ENCODE measurements at places on chromosomes 3 and 15.

DNA sequence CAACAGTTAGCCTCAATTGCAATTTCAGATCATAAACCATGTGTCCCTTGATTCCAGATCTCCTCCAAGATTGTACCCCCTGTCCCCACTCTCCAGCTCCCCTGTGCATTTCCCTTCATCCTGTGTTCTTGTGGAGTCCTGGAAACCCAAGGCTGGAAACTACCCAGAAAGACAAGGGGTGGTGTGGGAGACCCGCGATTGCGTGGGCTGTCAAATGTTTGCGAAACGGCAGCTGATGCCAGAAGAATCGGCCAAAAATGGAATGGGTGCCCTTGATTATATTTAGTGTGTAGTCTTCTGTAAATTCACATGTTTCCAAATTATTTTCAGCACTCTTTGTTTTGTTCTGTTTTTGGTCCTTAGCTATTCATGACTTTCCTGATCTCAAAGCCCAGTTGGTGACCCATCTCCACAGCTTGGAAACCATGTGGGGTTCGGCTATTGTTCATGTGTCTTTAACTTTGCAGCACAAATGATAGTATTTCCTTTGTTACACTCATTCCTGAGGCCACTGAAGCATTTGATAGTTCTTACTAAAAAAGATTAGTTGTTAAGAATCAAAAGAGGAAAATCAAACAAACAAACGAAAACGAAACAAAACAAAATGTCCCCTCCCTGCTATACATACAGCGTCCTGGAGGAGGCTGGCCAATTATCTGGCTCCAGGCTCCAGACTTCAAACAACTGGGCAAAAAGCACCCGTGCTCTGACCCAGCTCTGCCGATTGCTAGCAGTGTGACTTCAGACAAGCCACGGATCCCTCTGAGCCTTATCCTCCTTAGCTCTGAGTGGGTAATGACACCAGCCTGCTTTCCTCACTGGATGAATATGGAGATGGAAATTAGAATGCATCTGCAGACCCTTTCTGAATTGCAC is 120.9 kb downstream of the CACNA2D3 start:
- no peak for DNase-seq

DNA sequence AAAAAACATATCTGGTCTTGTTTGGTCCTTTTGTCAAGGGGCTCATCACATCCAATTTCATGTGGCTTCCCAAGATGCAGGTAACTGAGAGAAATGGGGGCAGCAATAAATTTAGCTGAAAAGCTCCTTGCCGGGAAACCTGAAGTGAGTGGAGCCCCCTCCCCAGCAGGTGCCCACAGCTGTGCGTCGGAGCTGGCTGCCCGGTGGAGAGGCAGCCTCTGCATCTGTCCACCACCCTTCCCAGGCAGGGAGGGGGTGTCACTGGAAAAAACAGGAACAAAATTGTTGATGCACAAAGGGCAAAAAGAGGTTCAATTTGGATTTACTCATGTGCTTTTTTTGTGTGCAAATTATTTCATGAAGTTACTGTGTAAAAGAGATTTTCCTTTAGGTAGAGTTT is 249.4 kb upstream of the LYSMD4 start:
- DNase-seq, result no peak

DNA sequence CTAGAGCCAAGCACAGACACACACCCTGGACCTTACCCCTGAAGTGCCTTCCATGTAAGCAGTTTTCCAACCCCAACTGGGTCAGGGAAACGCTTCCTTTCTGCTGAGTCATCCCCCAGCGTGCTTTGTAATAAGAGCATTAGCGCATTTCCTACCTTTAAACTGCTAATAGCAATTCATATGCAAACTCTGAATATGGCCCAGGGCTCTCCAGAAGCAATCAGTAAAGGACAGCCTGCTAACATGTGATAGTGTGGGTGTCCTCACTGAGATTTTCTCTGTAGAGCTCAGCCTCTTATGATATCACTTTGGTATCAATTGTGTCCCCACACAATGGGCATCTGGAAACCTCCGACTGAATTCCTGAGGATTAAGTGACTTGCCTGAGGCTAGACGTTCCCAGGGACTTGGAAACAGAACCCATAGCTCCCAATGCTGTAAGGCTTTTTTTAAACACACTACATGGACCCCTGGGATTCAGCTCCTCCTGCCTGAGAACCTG is 5.6 kb downstream of the GABRB3 start:
- peak; percentile 89 for DNase-seq

- DNase-seq, result no peak
Observed at GRCh38 chr3:186166491-186167288, 57.8 kb upstream of the ETV5 start.

- DNase-seq, result no peak
Observed at GRCh38 chr3:99419116-99419515, 219.3 kb upstream of the COL8A1 start.

DNA sequence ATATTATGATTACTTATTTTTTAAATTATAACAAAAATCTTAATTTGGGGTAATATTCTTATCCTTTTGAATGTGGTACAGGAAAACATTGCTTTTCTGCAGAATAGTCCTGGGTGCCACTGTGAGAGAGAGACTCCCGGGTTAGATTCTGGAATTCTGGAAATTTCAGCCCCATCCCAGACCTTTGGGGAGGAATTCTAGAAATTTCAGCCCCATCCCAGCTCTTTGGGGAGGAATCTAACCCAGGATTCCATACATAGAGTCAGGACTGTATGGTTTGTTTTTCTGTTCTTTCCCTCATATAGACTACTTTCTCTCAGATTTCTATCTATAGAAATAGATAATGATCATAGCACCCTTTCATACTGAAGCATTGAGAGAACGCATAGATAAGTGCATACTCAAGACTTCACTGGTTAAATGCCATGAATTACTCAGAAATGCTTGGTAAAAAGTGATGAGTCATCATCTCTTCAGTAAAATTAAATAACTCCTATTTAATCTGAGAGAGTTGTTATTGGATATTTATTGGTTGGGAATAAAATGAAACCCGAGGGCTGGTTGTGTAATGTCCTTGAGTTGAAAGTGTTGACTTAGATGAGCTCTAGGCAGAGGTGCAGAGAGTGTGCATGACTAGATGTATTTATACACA is 8.3 kb downstream of the EIF2AK4 start:
- DNase-seq, result no peak

DNA sequence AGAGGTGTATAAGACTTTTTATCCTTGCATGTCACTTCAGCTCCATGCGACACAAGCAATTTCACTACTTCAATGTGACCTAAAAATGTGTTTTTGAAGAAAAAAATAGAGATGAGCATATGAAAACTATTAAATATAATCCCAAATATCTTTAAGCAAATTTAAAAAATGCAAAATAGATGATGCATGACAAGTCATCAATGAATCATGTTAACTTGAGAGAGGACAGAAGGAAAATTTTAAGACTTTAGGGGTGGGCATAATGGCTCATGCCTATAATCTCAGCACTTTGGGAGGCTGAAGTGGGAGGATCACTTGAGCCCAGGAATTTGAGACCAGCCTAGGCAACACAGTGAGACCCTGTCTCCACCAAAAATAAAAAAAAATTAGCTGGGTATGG is 73.3 kb downstream of the ANKRD28 start:
- DNase-seq, result no peak

- DNase-seq, result peak; percentile 66
Observed at GRCh38 chr3:31960793-31961431, 20.1 kb downstream of the OSBPL10 start.

- peak; percentile 35 for DNase-seq
Observed at GRCh38 chr15:68433551-68433950, 1.6 kb upstream of the ITGA11 start.

GRCh38 chr3:123340336-123340735 is 108.6 kb downstream of the ADCY5 start:
- peak; percentile 13 for DNase-seq

DNA sequence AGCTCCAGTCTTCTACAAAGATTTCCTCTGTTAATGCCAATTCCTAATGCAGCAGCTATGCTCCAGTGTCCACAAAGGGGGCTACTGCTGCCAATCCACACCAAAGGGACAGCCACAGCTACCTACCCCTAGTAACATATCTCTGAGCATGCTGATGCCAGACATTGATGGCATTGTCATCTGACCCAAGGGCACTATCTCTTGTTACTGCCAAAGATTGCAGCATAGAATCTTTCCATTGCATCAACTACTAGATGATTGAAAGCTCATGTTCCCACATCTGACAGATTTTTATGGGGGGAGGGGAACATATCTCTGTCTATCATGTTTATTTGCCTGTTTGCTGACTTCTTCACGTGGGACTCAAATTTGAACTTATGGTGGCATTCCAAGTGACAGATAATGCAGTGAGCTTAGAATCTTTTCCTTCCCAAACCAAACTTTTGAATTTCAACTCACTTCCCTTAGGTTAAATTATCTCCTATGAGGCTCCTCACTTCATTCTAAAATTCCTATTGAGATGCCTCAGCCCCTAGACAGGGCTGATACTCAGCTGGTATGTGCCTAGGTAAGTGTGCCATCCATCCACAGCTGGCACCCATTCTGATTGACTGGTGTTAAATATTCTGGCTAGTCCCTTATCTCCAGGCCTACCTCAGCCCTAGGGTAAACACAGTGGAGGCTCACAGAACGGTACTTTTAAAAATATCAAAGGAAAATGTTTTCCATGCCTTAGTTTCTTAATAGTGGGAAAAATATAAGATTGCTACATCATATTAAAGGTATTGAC is 100.3 kb downstream of the STRIT1 start:
- DNase-seq, result no peak

GRCh38 chr3:185727873-185728272 is 97.0 kb downstream of the IGF2BP2 start:
- DNase-seq, result no peak

GRCh38 chr3:47406762-47407149 is 25.9 kb downstream of the PTPN23 start:
- no peak for DNase-seq

DNA sequence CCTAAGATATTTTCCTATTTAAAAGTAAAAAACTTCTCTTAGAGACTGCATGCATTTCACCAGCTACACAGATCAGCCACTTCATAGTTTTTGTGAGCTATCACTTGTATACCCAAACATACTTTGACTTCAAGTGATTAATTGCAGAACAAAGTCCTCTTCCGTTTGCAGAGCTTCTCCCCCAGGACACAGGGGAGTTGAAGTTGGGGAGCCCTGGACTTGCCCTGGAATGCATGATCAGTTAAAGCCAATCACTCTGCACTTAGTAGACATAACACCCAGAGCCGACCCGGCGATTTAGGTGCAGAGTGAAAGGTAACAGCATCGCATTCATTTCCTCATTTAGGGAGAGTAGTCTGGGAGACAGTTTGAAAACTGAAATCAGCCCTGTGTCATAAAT is 70.1 kb downstream of the GREM1 start:
- no peak for DNase-seq

DNA sequence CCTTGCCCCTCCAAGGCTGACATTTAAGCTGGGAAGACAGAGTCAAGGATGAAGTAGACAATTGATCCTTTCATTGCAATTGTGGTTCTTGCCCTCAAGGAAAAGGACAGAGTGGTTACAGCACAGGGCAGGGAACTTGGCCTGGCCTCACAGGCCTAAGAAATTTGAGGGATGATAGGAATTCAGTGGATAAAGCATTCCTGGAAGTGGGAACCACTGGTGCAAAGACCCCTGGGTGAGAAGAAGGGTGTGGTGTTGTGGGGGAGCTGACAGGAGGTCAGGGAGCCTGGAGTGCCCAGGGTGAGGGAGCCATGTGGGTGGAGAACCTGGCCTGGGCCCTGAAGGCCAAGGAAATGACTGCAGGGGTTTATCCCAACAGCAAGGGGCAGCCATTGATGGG is 287.4 kb downstream of the UACA start:
- no peak for DNase-seq

DNA sequence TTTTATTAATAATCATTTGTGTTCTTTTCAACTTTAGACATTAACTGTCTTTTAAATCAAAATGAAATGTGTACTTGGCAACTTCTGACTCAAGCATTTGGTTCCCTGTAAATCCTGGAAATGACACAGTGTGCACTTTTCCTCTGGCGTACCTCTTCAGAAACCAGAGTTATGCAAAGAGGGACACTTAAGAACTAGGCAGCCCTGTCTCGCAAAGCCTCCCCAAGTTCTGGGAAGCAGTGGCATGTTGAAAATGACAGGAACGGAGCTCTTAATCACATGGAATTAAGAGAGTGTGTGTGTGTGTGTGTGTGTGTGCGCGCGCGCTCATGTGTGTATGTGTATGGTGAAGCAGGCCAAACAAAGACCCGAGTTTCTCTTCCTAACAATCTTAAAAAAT is 707.4 kb downstream of the MECOM start:
- no peak for DNase-seq

GRCh38 chr3:190809351-190809750 is 53.1 kb downstream of the GMNC start:
- no peak for DNase-seq

GRCh38 chr15:92885224-92886041 is 14.7 kb upstream of the CHD2 start:
- no peak for DNase-seq

- no peak for DNase-seq
Observed at GRCh38 chr3:100880845-100881244, 112.4 kb downstream of the ABI3BP start.

- DNase-seq, result no peak
Observed at GRCh38 chr3:131356006-131356595, 25.5 kb upstream of the NUDT16 start.

DNA sequence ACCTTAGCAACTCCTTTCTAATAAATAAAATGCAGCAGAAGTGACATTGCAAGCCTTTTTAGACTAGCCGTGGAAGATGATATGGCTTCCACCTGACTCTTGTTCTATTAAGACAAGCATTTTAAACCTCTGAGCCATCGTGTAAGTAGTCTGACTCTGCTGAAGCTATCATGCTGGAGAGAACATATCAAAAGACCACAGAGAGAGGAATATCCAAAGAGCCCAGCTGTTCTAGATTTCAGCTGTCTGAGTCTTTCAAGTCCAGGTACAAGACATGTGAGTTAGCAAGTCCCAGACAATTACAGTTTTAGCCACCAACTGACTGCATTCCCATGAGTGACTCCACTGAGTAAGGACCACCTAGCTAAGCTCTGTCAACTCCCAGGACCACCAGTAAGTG is 517.0 kb upstream of the NAALADL2 start:
- no peak for DNase-seq

DNA sequence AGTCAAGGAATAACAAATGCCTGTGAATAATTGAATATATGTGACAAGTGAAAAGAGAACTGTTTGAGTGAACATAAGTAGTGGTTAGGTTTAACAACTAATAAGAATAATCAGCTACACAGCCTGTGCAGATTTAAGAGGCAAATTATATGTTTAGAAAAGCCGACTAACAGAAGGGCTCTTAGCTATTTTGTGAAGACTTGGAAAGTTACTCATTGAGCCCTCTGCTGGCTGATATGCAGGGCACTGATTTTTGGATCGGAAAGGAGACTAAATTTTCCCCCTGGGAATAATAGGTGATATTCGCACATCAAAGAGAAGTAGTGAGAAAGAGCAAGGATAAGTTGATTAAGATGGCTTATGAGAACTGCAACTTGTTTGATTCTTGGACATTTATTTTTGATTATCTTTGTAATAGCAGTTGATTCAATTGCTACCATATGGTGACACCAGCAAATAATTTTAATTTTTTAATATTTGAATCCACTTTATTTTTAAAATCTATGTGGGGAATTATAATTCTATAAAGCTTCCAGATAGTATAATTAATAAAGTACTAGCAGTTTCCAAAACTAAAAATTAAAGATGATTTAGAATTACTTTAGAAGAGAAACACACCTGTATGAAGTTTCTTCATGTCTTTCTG is 156.2 kb downstream of the NLGN1 start:
- peak; percentile 51 for DNase-seq
